ENCODE measurements at places on chromosomes 6 and 20.

DNA sequence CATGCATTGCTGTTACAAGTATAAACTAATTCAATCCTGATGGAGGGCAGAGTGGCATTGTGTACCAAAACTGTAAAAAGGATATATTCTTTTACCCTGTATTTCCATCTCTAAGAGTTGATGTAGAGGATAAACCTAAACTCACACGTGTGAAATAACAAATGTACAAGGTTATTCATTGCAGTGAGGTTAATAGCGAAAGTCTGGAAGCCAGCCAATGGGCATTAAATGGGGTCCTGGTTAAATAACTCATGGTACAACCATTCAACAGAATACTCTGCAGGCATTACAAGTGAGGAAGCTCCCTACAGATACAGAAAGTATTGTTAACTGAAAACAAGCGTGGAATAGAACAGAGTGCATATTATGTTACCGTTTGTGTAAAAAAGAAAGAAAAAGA lies 56.9 kb downstream of the BCAS1 start:
- no peak overlapping the region for H3K4me3 ChIP-seq
- DNase-seq, result no peak
- H3K36me3 ChIP-seq, result no peaks in the 10 kb centered on the region
- no peak overlapping the region for H3K27ac ChIP-seq
- no peaks in the 10 kb centered on the region for H3K27me3 ChIP-seq

- H3K4me3 ChIP-seq, result no peak overlapping the region
- no peak for DNase-seq
- H3K27ac ChIP-seq, result no peak overlapping the region
- no peaks in the 10 kb centered on the region for H3K36me3 ChIP-seq
Observed at GRCh38 chr6:3186974-3187382, 29.6 kb upstream of the TUBB2A start.

- no peak overlapping the region for H3K27ac ChIP-seq
- no peak for DNase-seq
- no peaks in the 10 kb centered on the region for H3K27me3 ChIP-seq
- H3K4me3 ChIP-seq, result no peak overlapping the region
- no peaks in the 10 kb centered on the region for H3K4me1 ChIP-seq
Observed at GRCh38 chr6:75115481-75115880, 90.4 kb downstream of the COL12A1 start.

GRCh38 chr6:118283766-118284165 lies 264.3 kb upstream of the PLN start:
- no peaks in the 10 kb centered on the region for H3K27me3 ChIP-seq
- no peak overlapping the region for H3K4me3 ChIP-seq
- H3K4me1 ChIP-seq, result no peaks in the 10 kb centered on the region
- DNase-seq, result no peak
- H3K27ac ChIP-seq, result no peak overlapping the region
- H3K36me3 ChIP-seq, result no peaks in the 10 kb centered on the region
